NCI-H1105 (cell line): ENCODE measurements at places on chromosomes 16 and 17.

DNA sequence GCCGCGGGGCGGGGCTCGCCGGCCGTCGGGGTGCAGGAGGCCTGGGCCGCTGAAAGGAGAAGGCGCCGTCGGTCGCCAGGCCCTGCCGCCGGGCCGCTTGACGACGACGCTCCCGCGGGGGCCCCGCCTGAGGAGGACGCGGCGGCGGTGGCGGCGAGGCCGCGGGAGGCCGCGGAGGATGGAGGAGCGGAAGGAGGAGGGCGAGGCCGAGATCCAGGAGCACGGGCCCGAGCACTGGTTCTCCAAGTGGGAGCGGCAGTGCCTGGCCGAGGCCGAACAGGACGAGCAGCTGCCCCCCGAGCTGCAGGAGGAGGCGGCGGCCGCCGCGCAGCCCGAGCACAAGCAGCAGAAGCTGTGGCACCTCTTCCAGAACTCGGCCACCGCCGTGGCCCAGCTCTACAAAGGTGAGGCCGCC is 430 bp downstream of the HAPSTR1 start:
- DNase-seq, result no peak

- DNase-seq, result peak; percentile 10
Measured at GRCh38 chr17:66915204-66915611, 49.3 kb upstream of the CACNG4 start.

- DNase-seq, result peak; percentile 61
Measured at GRCh38 chr16:31487720-31488467, 5.0 kb downstream of the SLC5A2 start.

GRCh38 chr16:4989391-4990006 is 31.4 kb downstream of the SEC14L5 start:
- no peak for DNase-seq

GRCh38 chr17:83009414-83010205 is 69.8 kb upstream of the METRNL start:
- no peak for DNase-seq

DNA sequence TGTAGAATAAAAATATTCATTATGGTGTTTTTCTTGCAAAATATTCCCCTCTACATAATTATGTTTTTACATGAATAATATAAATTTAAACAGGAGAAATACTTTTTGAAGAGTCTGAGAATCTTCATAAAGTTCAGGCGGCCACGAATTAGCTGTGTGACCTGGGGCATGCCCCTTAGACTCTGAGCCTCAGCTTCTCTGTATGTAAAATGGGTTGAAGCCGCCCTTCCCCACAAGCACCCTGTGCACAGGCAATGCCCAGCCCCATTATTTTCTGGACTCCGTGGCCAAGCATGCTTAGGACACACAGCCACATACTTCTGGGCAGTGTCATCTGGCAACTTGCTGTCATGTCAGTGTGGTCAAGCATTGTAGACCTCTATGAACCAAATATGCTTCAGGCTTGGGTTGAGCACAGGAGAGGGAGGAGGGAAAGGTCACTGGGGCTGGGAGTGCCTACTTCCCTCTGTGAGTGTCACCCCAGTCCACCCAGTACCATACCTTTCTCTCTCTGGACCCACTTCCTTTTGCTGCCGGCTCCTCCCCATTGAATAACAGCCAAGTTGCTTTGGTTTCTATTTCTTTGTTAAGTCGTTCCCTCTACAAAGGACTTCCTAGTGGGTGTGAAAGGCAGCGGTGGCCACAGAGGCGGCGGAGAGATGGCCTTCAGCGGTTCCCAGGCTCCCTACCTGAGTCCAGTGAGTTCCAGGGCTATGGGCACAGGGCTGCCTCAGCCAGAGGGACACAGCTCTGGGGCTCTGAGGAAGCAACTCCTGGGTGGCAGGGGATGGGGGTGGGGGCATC is at the start of gene LGALS9:
TSS of gene LGALS9 (plus strand) at position 582 of the 804 bp plus-strand sequence. CDS start at position 660, 78 bp downstream.
- no peak for DNase-seq

DNA sequence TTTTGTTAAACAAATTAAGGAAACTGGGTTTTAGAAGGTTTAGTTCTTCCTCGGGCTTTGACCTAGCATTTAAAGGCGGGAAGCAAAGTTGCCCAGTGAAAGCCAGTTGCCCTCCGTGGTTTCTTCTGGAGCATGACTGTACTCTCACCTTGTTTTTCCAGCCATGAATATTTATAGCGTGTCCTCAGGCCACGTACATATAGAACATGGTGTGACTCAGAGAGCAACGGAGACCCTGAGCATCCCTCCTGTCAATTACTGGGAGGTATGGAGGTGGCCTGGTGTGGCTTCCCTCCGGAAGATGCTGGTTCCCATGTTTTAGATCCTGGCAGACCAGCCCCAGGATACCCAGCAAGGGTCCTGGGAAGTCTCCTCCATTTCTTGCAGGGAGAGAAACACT is 48.4 kb downstream of the AKAP1 start:
- no peak for DNase-seq

DNA sequence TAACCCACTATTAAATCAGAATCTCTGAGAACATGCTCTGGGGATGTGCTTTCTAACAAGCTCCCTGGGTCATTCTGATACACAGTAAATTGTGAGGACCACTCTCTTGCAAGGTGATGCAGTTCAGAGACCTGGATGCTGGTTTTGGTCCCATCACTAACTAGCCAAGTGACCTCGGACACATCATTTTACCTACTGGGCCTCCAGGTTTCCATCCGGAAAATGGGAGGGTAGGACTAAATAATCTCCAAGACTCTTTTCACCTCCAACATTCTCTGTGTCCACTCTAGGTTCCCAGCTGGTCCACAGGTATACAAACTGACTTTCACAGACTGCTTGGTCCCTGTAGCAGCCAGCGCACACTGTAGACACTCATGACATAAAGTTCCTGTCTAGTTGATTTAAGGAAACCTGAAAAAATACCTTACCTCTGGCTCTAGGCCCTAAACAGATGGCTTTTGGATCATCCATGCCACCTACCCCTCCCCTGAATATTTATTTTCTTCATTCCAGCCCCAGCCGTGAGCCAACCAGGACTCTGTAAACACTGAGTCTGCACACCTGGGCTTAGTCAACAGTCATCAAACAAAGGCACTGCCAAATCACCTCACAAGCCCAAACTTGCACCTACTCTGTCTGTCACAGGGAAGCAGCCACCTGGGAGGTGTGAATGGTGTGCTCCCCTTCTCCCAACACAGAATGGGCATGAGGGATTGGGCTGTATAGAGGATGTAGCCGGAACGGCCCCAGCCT is 51.3 kb upstream of the MRPS23 start:
- peak; percentile 93 for DNase-seq

DNA sequence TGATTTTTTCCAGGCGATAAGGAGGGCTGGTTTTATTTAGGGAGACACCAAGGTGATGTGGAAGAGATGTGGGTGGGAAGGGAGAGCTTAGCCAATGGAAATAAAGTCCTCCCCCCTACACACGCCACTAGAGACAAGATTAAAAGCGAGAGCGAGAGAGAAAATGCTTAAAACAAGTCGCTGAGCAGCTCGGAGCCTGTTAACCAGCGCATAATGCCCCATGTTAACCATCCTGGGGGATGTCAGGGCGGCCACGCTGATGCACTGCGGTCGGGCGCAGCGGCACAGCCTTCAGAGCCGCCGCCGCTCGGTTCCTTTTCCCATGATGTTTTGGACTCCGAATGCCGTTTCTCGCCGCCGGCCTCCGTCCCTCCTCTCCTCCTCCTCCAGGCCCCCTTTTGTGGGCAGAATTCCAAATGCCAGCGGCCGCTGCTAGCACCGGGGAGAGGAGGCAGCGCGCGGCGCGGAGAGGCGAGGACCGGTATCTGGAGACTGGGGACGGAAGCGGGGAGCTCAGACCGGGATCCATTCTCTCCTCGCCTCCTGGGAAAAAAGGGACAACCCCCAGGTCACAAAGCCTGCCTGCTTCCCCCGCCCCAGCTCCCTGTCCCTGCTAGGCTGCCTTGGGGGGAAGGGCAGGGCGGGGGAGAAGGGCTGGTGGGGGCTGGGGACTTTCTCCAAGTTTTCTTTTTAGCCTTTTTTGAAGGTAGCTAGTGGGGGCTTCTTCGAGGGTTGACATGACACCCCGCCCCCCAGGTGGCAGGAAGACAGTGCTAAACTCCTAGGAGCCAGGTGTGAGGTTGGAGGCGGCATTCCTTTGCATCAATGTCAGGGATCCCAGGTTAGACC is 98.1 kb upstream of the CCL2 start:
- DNase-seq, result peak; percentile 30

- no peak for DNase-seq
Measured at GRCh38 chr17:77280304-77281121, 139.7 kb downstream of the SEC14L1 start.

GRCh38 chr17:1134634-1135324 is 45.0 kb downstream of the ABR start:
- no peak for DNase-seq

DNA sequence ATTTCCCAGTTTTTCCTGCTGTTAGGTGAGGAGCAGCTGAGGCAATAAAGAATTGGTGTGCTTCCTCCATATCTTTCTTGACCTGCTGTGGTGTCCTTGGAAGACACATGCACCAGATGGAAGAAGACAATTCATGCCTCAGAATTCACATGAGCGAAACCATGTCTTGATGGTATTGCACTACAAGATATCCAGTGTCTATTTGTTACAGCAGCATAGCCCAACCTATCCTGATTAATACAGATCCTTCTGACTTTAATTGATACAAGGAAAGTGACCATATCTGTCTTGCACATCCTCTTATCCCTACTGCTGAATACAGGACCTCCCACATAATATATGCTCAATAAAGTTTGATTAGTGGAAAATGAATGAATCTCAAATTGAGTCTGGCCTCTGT is 9.1 kb upstream of the TOX3 start:
- no peak for DNase-seq

DNA sequence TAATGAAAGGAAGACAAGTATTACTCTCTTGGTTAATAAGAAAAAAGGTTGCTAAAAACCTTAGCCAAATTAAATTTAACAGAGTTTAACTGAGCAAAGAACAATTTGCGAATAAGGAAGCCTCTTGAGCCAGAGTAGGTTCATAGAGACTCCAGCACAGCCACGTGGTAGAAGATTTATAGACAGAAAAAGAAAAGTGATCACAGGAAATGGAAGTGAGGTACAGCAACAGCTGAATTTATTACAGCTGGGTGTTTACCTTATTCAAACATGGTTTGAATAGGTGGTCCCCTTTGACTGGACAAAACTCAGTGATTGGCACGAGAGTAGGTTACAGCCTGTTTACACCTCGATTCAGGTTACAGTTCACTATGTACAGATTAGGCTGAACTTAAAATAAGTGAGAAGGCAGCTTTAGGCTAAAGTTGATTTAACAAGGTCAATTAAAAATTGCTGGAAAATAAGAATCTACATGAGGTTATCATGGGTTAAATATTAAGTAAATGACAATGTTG is 3.3 kb upstream of the CCL15 start:
- DNase-seq, result no peak

- DNase-seq, result no peak
Measured at GRCh38 chr16:21023509-21024202, 123.1 kb downstream of the LYRM1 start.

DNA sequence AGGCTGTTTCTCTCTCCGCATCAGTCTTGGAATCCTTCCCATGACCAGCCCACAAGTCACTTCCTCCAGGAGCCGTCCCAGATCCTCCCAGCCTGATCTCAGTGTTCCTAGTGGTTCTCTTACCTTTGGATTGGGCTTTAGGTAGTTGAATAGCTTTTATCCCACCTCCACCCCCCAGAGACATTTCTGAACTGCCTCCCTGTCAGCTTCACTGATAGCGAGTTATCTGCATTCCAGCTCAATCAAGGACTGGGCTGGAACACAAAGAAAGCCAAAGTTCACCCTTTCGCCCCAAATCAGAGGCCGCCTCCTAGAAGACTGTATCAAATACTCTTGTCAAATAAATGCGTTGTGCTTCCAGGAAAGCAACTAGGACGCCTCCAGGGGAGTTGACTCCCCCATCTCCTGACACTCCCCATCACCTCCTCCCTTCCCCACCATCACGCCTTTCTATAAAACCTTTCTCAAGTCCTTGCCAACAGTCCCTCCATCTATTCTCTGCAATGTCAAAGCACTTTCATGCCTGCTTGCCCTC is 72.7 kb downstream of the TMEM132E start:
- DNase-seq, result no peak

- no peak for DNase-seq
Measured at GRCh38 chr16:67210069-67210937, 11.4 kb downstream of the ELMO3 start.

- DNase-seq, result peak; percentile 7
Measured at GRCh38 chr16:31696968-31697743, 169.5 kb downstream of the AHSP start.

GRCh38 chr16:72961863-72962262 is 86.1 kb downstream of the ZFHX3 start:
- DNase-seq, result no peak

DNA sequence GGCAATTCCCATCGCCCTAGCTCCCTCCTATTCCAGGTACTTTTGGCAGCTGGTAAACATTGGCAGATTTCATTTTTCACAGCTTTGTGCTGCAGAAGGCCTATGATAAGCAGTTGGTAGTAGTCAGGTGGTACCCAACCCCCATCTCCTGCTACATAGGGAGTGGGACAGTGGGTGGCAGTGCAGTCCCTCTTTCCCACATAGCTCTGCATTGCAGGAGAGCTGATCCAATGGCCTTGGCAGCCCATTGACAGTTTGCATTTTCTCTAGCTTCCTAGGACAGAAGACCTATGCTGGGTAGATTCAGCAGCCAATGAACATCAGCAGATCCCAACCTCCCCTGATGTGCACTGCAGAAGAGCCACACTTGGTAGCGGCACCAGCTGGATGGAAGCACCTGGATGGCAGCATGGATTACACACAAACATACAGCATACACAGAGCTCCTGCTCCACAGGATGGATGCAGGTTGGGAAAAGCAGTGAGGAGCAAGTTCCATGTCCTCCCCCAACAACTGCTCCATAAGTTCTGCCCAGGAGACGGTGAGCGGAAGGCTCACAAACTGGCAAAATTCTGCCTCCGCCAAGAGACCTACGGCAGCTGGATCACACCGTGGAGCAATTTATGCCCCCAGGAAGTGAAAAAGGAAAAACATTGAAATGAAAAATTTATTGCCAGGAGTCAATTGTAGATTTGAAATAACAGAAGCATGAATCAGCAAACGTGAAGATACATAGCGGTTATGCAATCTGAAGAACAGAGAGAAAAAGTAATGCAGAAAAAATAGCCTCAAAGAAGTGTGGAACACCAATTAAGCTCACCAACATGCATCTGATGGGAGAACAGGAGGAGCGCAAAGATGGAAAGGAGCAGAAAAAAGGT is 95.7 kb downstream of the CACNG1 start:
- no peak for DNase-seq

- no peak for DNase-seq
Measured at GRCh38 chr17:73787076-73788059, 143.1 kb upstream of the SDK2 start.
